ENCODE measurements at places on chromosomes 1 and 21.

DNA sequence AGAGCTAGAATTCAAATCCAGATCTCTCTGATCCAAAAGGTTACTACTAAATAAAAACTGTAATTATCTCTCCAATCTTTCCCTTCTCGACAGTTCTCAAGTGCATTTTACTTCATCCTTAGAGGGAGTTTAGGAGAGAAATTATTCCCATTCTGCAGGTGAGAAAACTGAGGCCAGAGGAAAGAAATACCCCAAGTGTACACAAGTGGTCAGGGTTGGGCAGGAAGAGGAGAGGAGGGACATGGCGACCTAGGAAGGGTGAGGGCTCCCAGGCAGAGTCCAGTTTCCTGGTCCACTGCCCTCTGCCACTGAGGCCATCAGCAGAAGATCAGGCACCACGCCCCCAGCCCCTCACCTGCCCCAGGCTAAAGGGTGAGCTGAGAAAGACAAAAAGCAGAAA is 127.1 kb upstream of the RUNX3 start:
- DNase-seq: no peak

DNA sequence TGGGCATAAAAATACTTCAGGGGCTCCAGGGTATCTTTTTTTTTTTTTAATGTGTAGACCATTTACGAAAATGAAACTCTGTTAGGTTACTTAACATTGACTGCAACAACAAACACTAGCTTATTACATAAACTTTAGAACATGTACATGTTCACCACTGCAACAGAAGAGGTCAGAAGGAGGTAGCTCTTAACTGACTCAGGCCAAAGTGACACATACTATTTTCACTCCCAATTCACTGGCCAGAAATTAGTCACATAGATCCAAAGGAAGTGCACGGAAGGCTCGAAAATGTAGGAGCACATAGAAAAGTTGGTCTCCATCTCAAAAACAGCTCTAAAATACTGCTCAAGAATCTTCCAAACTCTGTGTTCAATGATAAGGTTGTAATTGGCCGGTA is 107.2 kb downstream of the AKT3 start:
- no peak for DNase-seq

- no peak for DNase-seq
These were observed 42.5 kb upstream of the POFUT2 start for GRCh38 chr21:45330075-45330781.

GRCh38 chr1:110310300-110310699 is 28.9 kb upstream of the RBM15 start:
- DNase-seq: no peak

All from Kasumi-1 (cell line).